ENCODE measurements at places on chromosomes 13 and 19. TPM values are rescaled to one million over a fixed set of nuclear protein-coding genes. Genes with fewer than 3 reads are reported as not detected.
A peak's percentile ranks its signal among the peaks of the same experiment; 100 is the strongest.

DNA sequence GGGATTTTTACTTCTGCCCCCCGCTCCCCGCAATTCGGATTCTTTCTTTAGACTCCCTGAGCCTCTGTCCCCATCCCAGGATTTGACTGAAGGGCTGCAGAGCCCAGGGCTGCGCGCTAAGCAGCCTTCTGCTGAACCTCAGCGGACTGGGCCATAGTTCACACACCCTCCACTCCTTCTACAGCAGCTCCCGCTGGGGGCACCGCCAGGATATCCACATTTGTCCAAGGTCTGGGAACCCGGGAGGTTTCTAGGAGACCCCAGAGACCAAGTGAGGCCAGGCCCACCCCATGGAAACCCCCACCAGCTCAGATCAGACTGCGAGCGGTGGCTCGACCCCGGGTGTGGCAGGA is 463.3 kb downstream of the ITGBL1 start:
- H3K36me3 ChIP-seq = no peaks in the 10 kb centered on the region
- peaks cover 32% of the 10 kb centered on the region for H3K27me3 ChIP-seq
- H3K4me1 ChIP-seq = no peaks in the 10 kb centered on the region

DNA sequence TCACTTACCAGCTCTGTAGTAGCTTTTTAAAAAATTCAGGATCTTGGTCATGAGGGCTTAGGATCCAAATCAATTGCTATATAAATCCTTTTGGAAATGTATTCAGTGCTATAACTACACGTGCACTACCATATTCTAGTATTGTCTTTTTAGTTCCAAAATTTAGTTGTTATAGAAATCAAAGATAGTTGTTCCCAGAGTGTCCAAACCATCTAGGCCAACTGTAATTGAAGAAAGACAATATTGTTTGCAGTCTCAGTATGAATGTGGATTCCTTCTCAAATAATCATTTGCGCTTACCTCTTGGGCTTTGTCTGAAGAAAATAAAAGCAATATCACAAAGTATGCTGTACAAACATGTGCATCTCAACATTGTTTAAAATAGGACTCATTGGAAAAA is 184.1 kb upstream of the EDNRB start:
- H3K4me3 ChIP-seq = no peak overlapping the region
- no peaks in the 10 kb centered on the region for H3K4me1 ChIP-seq
- DNase-seq = no peak
- H3K27me3 ChIP-seq = no peaks in the 10 kb centered on the region
- H3K27ac ChIP-seq = no peak overlapping the region
- no peaks in the 10 kb centered on the region for H3K36me3 ChIP-seq

GRCh38 chr13:110993788-110994187 is 78.9 kb upstream of the ANKRD10 start:
- no peak overlapping the region for H3K4me3 ChIP-seq
- no peak for DNase-seq
- no peak overlapping the region for H3K27ac ChIP-seq
- H3K4me1 ChIP-seq = no peaks in the 10 kb centered on the region

DNA sequence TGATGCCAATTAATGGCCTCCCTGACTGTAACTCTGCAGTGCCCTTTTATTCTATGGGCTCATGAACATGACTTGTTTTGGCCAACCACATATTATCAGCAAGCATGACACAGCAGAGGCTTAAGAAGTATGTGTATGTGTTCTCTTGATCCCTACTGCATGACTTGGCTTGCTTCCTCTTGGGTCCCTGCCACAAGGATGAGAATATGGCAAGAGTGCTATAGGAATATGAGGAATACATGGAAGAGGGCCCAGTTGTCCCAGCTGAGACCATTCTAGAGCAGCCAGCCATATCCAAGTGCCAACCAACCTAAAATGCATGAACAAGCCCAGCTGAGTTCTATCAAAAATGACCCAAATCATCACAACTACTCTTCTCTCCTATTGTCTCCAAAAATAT is 576.7 kb upstream of the PCDH9 start:
- H3K36me3 ChIP-seq = no peaks in the 10 kb centered on the region
- peaks cover 4% of the 10 kb centered on the region for H3K27me3 ChIP-seq
- no peaks in the 10 kb centered on the region for H3K4me1 ChIP-seq
- no peak for DNase-seq
- no peak overlapping the region for H3K4me3 ChIP-seq

GRCh38 chr13:35501661-35502235 is 25.3 kb upstream of the MAB21L1 start:
- no peak overlapping the region for H3K4me3 ChIP-seq
- H3K36me3 ChIP-seq = no peaks in the 10 kb centered on the region
- no peak overlapping the region for H3K27ac ChIP-seq
- H3K27me3 ChIP-seq = no peaks in the 10 kb centered on the region
- no peaks in the 10 kb centered on the region for H3K4me1 ChIP-seq

DNA sequence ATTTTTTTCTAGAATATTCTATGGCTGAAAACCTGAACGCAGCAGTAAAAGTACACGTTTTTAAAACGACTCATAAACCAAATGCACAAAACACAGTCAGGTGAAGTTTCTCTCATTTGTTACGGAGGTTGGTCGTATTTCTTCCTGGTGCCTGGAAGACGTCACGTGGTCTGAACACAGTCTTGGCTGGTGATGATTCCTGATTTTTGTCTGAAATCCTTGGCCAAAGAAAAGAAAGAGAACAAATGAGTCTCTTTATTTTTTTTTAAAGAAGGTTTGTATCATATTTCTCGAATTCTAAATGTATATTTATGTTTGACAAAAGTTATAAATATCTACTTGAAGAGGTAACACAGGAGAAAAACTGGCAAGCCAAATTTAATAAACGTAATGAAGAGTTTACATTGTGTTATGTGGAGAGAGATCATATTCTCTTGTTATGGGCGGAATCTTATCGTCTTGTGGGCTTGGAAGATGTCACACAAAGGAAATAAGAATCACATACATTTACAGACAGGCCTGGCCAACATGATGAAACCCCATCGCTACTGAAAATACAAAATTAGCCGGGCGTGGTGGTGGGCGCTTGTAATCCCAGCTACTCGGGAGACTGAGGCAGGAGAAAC is 10.0 kb upstream of the PNMA8A start:
- no peaks in the 10 kb centered on the region for H3K27me3 ChIP-seq
- H3K27ac ChIP-seq = peak overlapping the region; percentile 90
- DNase-seq = peak; percentile 63
- H3K4me3 ChIP-seq = no peak overlapping the region
- no peaks in the 10 kb centered on the region for H3K4me1 ChIP-seq
- H3K36me3 ChIP-seq = no peaks in the 10 kb centered on the region

DNA sequence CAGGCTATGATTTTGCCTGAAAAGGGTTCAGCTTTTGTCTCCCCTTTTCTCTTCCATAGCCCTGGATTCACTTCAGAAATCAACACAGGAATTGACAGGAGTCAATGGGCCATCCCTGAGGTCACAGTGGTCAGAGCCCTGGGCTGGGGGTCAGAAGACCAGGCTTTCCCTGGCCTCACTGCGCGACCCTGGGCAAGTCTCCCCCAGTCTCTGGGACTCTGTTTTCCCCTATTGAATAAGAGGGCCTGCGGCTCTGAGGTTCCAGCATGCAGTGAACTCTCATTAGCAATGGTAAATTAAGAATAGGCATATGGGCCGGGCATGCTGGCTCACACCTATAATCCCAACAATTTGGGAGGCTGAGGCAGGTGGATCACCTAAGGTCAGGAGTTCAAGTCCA is 30.7 kb upstream of the VSTM2B start:
- H3K27ac ChIP-seq = no peak overlapping the region
- no peaks in the 10 kb centered on the region for H3K27me3 ChIP-seq
- no peak for DNase-seq
- no peaks in the 10 kb centered on the region for H3K36me3 ChIP-seq

- H3K27me3 ChIP-seq = no peaks in the 10 kb centered on the region
- no peak for DNase-seq
- H3K36me3 ChIP-seq = no peaks in the 10 kb centered on the region
- no peak overlapping the region for H3K4me3 ChIP-seq
Measured at GRCh38 chr19:29967623-29968022, 25.6 kb downstream of the URI1 start.

- no peaks in the 10 kb centered on the region for H3K4me1 ChIP-seq
- no peaks in the 10 kb centered on the region for H3K27me3 ChIP-seq
- H3K27ac ChIP-seq = no peak overlapping the region
- no peaks in the 10 kb centered on the region for H3K36me3 ChIP-seq
Measured at GRCh38 chr13:22903301-22903700, 277.5 kb upstream of the SGCG start.

- H3K36me3 ChIP-seq = no peaks in the 10 kb centered on the region
- no peaks in the 10 kb centered on the region for H3K4me1 ChIP-seq
- peak; percentile 71 for DNase-seq
Measured at GRCh38 chr13:30892966-30893365, 13.1 kb upstream of the MEDAG start.

DNA sequence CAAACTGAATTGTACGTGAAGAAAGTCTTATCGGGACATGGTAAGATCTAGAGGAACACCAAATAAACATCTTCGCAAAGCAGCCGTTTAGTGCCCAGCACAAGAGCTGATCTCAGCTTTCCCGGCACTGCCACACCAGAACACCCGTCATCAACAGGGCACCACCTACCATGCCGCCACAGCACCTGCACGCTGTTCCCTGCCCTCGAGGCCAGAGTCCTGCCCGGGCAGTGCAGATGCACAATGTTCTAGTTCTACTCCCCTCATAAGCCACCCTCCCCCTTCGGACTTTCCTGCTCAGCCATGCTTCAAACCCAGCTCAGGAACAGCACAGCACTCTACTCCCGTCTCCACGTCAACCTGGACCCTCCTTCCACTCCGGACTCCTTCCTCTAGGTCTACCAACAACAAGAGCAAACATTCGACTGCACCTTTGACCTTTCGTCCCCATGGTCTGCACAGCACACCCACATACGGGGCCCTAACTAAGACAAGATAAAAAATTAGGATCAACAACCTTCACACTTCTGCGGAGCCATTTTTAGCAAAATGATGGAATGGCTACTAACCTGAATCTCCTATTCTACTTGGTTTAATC is 25.1 kb downstream of the TUBGCP3 start:
- no peak overlapping the region for H3K4me3 ChIP-seq
- no peak for DNase-seq
- H3K36me3 ChIP-seq = no peaks in the 10 kb centered on the region
- H3K4me1 ChIP-seq = no peaks in the 10 kb centered on the region

DNA sequence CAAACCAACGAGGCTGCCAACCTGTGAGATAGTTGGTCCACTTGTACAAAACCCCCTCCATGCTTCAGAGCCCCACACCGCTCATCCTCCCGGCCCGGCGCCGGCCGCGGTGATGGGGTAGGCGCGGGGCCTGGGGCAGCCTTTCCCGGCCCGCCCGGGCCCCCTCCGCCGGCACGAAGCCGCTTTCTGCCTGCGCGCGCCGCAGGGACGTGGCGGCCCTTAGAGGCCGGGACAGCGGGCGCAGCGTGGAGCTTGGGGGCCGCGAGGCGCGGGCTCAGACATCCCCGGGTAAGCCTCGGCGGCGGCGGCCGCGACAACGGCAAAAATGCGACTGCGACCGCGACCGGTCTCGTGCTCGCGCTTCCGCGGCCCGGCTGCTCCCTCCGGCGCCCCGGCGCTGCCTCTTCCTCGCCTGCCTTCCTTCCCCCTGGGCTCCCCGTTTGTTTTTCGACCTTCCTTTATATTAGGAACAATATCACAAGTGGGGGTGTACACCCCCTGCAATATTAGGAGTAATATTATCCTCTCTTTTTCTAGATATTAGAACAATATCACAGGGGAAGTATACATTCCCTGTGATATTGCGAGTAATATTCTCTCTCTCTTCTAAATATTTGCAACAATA is 53.9 kb upstream of the CEACAM21 start:
- DNase-seq = no peak
- no peak overlapping the region for H3K4me3 ChIP-seq
- peaks cover 7% of the 10 kb centered on the region for H3K4me1 ChIP-seq
- H3K36me3 ChIP-seq = no peaks in the 10 kb centered on the region
- H3K27me3 ChIP-seq = no peaks in the 10 kb centered on the region

GRCh38 chr13:30851697-30852096 is 54.4 kb upstream of the MEDAG start:
- H3K4me3 ChIP-seq = no peak overlapping the region
- no peak overlapping the region for H3K27ac ChIP-seq
- H3K27me3 ChIP-seq = no peaks in the 10 kb centered on the region
- H3K36me3 ChIP-seq = no peaks in the 10 kb centered on the region
- H3K4me1 ChIP-seq = no peaks in the 10 kb centered on the region

DNA sequence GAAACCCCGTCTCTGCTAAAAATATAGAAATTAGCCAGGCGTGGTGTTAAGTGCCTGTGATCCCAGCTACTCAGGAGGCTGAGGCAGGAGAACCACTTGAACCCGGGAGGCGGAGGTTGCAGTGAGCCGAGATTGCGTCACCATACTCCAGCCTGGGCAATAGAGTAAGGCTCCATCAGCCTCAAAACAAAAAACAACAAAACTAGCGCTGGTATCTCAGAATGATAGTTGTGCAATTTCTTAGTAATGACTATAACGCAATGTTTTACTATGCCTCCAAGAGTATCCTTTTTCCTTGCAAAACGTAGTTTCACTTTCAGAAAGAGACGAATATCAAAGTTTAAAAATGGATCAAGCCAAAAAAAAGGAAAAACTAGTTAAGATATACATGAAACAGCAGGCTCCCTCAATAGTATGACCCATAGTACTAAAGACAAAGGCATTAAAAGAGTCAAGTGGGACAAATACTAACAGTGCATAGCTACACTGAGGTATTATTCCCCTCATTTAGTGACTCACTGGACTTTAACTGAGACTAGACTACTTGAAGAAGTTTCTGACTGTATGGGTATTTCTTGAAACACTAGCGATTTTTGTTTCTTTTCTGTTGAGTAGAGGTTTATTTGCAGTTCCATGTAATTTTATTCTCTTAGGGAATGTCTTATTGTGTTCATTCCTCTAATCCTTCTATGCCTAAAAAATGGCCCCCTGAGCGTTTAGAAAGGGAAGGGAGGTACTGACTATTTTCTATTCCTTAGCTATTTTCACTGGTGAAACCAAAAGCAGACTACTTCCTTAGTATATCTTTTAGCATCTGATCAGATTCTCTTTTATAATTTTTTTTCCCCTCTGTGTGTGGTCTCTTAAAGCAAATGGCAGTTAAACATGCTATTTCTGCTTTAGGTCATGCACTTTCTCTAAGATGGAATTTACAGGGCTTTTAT is 10.4 kb upstream of the ITM2B start:
- H3K36me3 ChIP-seq = no peaks in the 10 kb centered on the region
- no peaks in the 10 kb centered on the region for H3K27me3 ChIP-seq
- peak overlapping the region; percentile 88 for H3K27ac ChIP-seq

- H3K27ac ChIP-seq = no peak overlapping the region
- no peaks in the 10 kb centered on the region for H3K4me1 ChIP-seq
- no peaks in the 10 kb centered on the region for H3K36me3 ChIP-seq
- no peaks in the 10 kb centered on the region for H3K27me3 ChIP-seq
Measured at GRCh38 chr19:3691726-3692125, 8.5 kb downstream of the PIP5K1C start.

DNA sequence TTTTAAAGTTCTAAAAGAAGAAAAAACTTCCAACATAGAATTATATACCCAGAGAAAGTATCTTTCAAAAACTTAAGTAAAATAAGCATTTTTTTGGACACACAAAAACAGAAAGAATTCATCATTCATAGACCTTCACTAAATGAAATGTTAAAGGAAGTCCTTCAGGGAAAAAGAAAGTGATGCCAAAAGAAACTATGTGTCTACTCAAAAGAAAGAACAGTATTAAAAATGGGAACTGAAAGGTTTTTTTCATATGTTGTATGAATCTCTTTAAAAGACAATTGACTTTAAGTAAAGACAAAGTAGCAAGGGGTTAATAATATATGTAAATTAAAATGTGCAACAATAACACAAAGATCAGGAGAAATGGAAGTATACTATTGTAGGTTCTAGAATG is 96.5 kb downstream of the DHRS12 start:
- H3K36me3 ChIP-seq = no peaks in the 10 kb centered on the region
- H3K4me3 ChIP-seq = no peak overlapping the region
- no peak overlapping the region for H3K27ac ChIP-seq
- no peaks in the 10 kb centered on the region for H3K27me3 ChIP-seq
- no peak for DNase-seq

The WIZ gene
- 6.5 TPM for total RNA-seq

The REEP6 gene
- not detected for total RNA-seq

The GRWD1 gene
- 9.4 TPM for total RNA-seq

The DAND5 gene
- not detected for total RNA-seq
